ENCODE measurements at places on chromosomes 1 and 21.

DNA sequence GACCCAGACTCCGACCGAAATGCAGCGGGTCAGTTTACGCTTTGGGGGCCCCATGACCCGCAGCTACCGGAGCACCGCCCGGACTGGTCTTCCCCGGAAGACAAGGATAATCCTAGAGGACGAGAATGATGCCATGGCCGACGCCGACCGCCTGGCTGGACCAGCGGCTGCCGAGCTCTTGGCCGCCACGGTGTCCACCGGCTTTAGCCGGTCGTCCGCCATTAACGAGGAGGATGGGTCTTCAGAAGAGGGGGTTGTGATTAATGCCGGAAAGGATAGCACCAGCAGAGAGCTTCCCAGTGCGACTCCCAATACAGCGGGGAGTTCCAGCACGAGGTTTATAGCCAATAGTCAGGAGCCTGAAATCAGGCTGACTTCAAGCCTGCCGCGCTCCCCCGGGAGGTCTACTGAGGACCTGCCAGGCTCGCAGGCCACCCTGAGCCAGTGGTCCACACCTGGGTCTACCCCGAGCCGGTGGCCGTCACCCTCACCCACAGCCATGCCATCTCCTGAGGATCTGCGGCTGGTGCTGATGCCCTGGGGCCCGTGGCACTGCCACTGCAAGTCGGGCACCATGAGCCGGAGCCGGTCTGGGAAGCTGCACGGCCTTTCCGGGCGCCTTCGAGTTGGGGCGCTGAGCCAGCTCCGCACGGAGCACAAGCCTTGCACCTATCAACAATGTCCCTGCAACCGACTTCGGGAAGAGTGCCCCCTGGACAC is 534 bp downstream of the C1orf56 start:
- DNase-seq = no peak

- no peak for DNase-seq
These were observed 28.8 kb downstream of the PADI6 start for GRCh38 chr1:17400725-17401341.

- DNase-seq = no peak
These were observed 8.2 kb upstream of the RYR2 start for GRCh38 chr1:237033804-237034203.

DNA sequence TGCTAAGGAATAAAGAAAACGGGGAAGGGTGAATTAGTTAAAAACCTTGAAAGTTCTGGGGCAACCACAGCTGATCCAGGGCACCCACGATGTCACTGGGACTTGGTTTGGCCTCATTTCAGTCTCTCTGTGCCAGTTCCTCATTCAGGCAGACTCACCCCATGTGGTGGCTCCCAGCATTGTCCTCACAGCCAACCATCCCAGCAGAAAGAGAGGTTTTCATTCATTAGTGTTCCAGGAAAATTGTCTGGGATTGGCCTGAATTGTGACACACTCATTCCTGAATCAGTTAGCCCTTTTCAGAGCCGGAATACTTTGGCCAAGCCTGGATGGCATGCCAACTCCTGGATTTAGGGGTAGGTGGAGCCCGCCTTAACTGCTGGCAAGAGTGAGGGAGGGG is 367.7 kb downstream of the PRDM2 start:
- no peak for DNase-seq

- no peak for DNase-seq
These were observed 203.8 kb upstream of the POU3F1 start for GRCh38 chr1:38250356-38250755.

GRCh38 chr1:3349161-3349967 is 105.1 kb upstream of the ARHGEF16 start:
- DNase-seq = no peak

GRCh38 chr1:108716437-108717230 is 3.9 kb downstream of the FNDC7 start:
- no peak for DNase-seq

DNA sequence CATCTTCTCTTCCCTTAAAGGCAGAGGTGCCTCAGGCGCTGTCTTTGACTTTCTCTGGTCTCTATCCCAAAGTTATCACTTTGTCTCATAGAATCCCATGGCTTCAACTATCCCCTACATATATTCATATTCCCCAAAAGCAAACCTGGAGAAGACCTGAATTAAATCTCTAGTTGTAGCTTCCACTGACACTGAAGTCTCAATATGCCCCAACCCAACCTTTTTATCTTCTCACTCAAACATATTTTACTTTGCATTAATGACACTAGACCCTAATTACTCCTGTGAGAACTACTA is 354.5 kb upstream of the DUSP10 start:
- no peak for DNase-seq

DNA sequence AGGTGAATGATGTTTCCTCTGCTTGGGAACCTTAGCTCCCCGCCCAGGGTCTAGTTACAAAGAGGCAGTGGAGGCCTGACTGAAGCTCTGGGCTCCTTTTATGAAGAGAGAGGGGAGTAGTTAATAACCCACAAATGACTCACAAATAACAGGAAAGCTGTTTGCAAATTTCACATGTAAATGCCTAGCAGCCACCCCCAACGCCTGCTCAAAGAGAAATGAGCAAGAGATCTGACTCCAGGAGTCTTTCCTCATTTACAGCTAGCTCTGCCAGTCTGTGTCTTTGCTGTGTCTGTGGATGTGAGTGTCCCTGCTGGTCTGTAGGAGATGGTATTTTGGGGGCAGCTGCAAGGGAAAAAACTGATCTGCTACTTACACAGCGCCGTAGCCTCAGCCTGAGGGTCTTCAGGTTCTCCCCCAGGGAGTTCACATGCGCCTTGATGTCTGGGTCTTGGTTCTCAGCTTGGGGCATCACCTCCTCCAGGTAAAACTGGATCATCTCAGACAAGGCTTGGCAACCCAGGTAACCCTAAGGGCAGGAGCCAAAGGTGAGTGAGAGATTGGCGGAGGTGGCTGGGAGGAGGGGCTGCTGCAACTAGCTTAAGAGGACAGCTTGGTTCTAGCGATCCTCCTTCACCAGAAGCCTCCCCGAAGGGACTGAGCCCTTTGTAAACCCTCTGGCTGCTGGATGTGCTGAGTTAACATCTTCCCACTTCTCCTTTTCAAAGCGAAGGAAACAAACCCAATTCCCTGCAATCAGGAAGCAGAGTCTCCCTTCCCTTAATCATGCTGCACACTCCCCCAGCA is at the start of gene IL19:
Gene IL19 (plus strand): TSS at position 243 of the 807 bp plus-strand sequence. CDS start 65,890 bp downstream, outside the sequence.
- DNase-seq = no peak

- no peak for DNase-seq
These were observed 6.3 kb downstream of the IGSF9 start for GRCh38 chr1:159938905-159939677.

DNA sequence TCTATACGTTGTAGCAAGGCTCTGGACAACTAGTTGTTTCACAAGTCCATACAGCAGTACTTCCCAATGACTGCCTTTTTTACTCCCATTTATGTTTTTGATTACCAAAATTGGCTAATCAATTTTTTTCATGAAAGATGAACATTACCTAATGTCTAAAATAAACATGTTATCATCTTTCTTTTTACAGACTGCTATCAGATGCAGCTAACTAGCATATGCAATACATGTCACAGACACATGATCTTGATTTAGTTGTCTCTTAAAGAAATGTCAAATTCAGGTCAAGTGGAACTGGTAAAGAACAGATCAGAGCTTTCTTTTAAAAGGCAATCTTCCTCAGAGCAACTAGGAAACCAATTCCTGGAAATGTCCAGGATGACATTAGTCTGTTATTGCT is 630 bp upstream of the DBT start:
- no peak for DNase-seq

DNA sequence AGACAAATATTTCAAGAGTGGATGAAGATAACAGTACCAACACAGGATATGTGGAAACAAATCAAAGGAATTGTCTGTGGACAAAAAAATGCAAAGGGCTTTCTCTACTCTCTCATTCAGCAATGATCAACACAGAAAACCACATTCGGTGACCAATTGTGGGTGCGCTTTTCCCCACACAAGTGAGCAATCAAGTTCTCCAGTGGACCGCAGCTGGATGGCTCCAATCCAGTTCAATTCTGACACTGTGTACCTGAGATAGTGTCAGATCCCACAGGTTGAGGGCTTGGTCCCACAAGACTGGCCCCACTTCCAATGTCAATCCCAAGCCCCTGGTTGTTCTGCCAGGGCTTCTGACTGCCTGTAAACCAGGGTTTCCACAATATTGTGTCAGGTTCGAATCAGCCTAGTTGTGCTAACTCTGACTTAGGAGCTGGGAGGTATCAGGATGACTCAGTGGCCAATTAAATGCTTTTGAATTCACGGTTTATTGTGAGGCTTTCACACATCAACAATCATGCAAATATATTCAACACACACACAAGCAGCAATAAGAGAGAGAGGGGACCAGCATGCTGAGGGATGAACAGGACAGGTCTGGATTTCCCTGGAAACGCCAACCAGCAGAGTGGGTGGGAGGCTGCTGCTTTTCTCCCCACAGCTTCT is 87.0 kb upstream of the BTG3 start:
- DNase-seq = no peak

GRCh38 chr1:170929835-170930554 is 5.3 kb upstream of the MROH9 start:
- DNase-seq = no peak

DNA sequence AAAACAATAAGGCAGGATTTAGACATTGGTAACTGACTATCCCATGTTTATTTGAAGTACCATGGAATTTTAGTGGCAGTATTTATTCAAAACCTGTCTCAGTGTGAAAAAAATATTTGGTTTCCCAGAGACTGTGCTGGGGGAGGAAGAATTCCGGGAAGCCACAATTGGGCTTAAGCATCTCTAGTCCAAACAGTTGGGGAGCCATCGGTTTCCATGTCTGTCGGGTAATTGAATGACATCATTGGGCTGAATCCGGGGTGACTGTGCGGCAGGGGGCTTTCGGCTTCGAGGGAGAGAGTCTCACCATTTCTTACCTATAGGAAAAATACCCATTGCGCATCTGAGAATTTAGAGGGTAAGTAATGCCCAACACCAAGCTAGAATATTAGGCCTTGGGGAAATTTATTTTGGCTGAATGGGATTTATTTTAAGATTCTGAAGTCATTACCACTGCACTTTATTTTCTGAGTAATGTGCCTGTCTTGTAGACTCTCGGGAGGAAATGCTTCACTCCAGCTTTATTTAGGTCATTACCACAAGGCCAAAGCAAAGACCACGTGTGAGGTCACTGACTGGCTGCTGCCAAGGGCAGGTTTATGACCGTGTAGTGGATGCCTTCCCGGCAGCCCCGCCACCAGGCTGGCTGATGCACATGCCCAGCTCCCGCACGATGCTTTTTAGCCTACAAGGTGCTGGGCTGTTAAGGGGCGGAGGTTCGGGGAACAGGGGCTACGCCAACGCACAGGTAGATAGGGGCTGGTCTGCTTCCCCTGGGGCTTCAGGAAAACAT is 23.1 kb upstream of the UMODL1 start:
- no peak for DNase-seq

GRCh38 chr1:15151871-15152270 is 1.7 kb upstream of the TMEM51 start:
- DNase-seq = no peak

DNA sequence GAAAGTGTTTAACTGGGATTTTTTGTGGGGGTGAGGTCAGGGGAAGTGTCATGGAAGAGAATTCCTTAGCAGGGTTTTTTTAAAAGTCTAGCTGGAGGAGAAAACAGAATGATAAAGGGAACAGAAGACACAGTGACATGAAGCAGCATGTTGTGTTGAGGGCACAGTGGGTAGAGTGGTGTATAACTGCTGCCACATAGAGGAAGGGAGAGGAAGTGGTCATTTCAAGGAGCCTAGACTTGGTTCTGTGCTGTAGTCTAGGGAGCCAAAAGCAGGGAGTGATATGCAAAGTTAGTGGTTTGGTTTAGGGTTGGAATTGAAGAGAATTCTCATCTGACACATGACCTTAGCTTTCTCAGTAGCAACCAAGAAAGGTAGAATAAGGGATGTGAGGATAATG is 10.2 kb downstream of the EEIG2 start:
- DNase-seq = no peak

- DNase-seq = no peak
These were observed 71.6 kb downstream of the PLEKHA6 start for GRCh38 chr1:204288021-204288588.

DNA sequence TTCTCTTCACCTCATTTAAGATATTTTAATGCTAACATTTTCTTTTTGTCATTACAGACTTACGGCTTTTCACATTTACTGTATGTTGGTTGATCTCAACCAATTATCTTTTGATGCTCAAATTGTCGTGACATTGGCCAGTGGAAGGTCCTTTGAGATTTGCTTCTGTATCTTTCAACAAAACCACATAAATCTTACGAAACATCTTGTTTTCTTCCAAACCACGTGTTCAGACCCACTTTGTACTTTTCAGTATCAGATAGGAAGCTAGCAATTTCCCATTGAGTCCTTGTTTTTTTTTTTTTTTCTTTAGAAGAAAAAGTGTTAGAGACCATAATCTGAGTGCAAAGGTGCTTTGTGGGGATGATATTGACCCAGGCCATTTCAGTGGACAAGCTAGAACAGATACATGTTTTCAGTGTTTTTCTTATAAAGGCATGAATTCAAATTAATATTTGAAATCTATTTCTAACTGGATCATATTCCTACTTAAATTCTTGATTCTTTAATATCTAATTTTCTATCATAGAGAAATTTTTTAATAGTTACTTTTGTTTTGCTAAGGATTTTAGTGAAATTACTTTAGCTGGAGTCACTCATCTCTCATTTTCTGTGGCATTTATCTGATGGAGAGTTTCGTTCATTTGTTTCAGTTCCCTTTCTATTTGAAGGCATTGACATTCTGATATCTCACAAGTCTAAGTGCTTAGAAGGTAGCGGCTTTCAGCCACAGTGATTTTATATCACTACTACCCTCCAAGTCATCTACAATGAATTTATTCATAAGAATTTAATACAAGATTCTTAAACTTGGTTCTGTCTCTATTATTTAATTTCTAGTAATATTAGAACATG is 26.7 kb downstream of the ATG4C start:
- no peak for DNase-seq

- DNase-seq = no peak
These were observed 35.6 kb upstream of the PUM1 start for GRCh38 chr1:31101147-31101502.

GRCh38 chr1:81554108-81554507 is 246.6 kb upstream of the ADGRL2 start:
- DNase-seq = no peak

DNA sequence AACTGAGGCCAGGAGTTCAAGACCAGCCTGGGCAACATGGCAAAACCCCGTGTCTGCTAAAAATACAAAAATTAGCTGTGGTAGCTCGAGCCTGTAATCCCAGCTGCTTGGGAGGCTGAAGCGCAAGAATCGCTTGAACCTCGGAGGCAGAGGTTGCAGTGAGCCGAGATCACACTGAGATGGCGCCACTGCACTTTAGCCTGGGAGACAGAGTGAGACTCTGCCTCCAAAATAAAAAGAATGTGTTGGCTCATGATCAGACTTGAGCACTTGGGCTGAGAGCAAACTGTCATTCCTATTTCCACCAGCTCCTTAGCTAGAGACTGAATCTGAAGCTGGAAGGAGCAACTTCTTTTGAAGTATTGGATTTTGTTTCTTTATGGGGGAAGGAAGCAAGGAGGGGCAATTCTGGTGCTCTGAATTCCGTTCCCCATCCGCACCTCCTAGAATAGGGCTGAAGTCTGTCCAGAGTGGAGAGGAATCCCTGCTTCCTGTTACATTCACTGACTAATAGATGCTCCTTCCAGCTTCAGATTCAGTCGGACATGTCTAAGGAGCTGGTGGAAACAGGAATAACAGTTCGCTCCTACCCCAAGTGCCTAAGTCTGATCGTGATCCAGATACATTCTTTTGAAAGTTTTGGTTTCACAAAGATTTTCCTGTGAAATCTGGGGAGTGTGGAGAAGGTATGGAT is 3.8 kb downstream of the ZNF672 start:
- DNase-seq = no peak

- no peak for DNase-seq
These were observed 61.3 kb downstream of the SLC66A1 start for GRCh38 chr1:19373211-19374082.
